ENCODE measurements at places on chromosomes 16 and 17. TPM values are rescaled to one million over a fixed set of nuclear protein-coding genes. Genes with fewer than 3 reads are reported as not detected.
A peak's percentile ranks its signal among the peaks of the same experiment; 100 is the strongest.

- no peaks in the 10 kb centered on the region for H3K27me3 ChIP-seq
- peak; percentile 45 for DNase-seq
- peaks cover 42% of the 10 kb centered on the region for H3K36me3 ChIP-seq
- peak overlapping the region; percentile 86 for H3K4me3 ChIP-seq
These were observed 1.1 kb downstream of the ACTG1 start for GRCh38 chr17:81511554-81511803.

GRCh38 chr17:19672009-19672750, 23.6 kb downstream of the ALDH3A2 start:
- peaks cover 28% of the 10 kb centered on the region for H3K36me3 ChIP-seq
- no peaks in the 10 kb centered on the region for H3K4me1 ChIP-seq
- no peak for DNase-seq
- no peak overlapping the region for H3K27ac ChIP-seq
- H3K4me3 ChIP-seq: no peak overlapping the region

DNA sequence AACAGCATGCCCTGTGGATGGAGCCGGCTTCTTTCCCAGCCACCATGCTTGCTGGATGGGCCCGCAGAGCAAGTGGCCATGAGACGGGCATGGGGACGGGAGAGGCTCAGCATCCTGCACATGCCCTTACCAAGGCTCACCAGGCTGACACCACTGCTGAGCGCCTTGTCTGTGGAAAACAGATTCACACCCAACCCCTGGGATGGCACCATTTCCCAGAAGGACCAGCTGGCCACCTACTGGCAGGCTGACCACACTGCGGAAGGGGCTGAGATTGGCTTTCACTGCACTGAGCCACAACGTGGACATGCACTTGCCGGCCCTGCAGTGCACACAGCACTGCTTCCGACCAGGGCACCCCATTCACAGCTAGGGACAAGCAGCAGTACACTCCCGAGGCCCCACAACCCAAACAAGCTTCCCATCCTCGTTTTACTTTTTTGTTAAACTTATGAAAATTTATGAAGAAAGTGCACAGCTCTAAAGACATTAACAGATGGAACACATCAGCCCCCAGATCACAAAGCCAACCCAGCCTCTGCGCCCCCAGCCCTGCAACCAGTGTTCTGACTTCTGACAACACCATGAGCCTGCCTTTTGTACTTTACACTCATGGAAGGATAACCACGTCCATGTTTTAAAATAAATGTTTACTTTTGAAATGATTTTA, 13.9 kb upstream of the KRTAP17-1 start:
- no peaks in the 10 kb centered on the region for H3K36me3 ChIP-seq
- no peak for DNase-seq

DNA sequence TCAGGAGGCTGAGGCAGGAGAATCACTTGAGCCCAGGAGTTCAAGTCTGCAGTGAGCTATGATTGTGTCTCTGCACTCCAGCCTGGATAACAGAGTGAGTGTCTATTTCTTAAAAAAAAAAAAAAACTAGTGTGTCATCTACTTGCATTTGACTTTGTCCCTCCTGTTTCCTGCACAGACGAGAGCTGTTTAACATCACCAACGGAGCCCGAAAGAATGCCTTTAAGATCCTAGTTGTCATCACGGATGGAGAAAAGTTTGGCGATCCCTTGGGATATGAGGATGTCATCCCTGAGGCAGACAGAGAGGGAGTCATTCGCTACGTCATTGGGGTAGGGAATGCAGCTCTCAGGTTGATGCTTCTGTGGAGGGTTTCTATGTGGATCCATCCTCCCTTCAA, 13.4 kb downstream of the ITGAM start:
- no peaks in the 10 kb centered on the region for H3K27me3 ChIP-seq
- no peaks in the 10 kb centered on the region for H3K36me3 ChIP-seq
- no peaks in the 10 kb centered on the region for H3K4me1 ChIP-seq
- no peak overlapping the region for H3K27ac ChIP-seq
- H3K4me3 ChIP-seq: no peak overlapping the region

DNA sequence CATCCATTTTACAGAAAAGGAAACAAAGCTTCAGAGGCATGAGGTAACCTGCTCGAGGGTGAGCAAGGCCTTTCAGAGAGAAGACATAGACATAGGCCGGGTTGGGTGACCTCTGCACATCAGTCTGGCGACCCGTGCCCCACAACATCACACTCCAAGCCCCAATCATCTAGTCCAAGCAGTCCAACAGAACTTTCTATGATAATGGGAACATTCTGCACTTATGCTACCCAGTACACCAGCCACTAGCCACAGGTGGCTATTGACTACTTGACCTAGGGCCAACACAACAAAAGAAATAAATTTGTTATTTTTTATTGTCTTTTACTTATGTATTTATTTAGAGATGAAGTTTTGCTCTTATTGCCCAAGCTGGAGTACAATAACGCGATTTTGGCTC, 20.8 kb downstream of the MYH11 start:
- no peaks in the 10 kb centered on the region for H3K4me1 ChIP-seq
- H3K36me3 ChIP-seq: no peaks in the 10 kb centered on the region
- no peak overlapping the region for H3K4me3 ChIP-seq
- no peak overlapping the region for H3K27ac ChIP-seq
- no peak for DNase-seq

GRCh38 chr17:58311429-58311894, 17.1 kb downstream of the TSPOAP1 start:
- no peak overlapping the region for H3K4me3 ChIP-seq
- H3K27ac ChIP-seq: no peak overlapping the region
- no peaks in the 10 kb centered on the region for H3K27me3 ChIP-seq
- H3K4me1 ChIP-seq: no peaks in the 10 kb centered on the region

DNA sequence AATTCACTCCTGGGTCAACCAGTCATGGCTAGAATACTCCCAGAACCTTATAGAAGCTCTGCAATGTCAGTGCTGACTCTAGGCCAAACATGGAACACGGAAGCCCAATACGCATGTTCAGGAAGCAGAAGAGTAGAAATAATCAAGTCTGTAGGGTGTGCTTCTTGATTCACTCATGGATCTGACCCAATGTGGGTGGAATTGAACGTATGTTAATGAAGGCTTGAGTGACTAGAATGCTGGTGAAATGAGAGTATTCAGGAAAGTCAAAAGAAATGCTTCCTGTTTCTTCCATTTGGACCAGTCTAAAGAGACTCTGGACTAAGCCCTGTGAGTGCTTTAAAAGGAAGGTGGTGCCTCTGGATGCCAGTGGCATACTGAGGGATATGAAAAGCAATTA, 395.0 kb downstream of the CDH13 start:
- no peak for DNase-seq
- H3K27ac ChIP-seq: no peak overlapping the region
- H3K4me1 ChIP-seq: no peaks in the 10 kb centered on the region
- no peak overlapping the region for H3K4me3 ChIP-seq
- H3K36me3 ChIP-seq: no peaks in the 10 kb centered on the region

GRCh38 chr17:50221266-50221863, 19.9 kb upstream of the COL1A1 start:
- no peak for DNase-seq
- no peaks in the 10 kb centered on the region for H3K36me3 ChIP-seq
- peak overlapping the region; percentile 2 for H3K27ac ChIP-seq
- H3K27me3 ChIP-seq: no peaks in the 10 kb centered on the region

DNA sequence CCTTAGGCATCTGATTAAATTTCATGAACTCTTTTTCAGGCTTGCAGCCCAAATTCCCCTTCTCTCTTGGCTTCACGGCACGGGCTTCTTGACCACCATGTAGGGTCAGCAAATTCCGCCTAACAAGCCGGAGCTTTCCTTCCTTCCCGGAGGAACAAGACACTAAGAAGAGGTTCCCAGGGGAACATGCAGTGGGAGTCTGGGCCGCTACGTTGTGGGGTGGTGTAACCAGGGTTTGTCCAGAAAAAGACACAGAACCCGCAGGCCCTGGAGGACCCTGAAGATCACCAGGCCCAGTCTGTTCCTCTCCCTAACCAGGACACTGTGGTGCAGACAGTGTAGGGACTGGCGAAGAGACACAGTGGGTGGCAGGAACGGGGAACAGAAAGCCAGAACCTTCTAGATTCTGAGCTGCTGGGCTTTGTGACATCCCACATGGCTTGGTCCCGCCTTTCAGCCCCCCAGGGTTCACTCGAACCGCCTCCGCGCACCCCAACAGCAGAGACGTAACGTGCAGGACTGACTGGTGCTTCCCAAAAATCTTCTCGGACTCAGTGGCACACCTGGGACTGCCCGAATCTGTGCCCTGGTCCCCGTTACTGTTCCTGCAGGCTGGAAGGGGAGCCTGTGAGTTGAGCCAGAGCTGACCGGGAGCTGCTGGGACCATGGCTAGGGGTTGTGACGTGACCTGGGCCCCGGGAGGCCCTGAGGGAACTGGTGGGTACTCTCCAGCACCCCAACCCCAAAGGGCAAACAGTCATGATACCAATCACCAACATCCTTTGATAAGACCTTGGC, 55.2 kb downstream of the TBC1D16 start:
- H3K4me3 ChIP-seq: no peak overlapping the region
- peaks cover 19% of the 10 kb centered on the region for H3K36me3 ChIP-seq
- H3K27ac ChIP-seq: no peak overlapping the region
- H3K27me3 ChIP-seq: no peaks in the 10 kb centered on the region

DNA sequence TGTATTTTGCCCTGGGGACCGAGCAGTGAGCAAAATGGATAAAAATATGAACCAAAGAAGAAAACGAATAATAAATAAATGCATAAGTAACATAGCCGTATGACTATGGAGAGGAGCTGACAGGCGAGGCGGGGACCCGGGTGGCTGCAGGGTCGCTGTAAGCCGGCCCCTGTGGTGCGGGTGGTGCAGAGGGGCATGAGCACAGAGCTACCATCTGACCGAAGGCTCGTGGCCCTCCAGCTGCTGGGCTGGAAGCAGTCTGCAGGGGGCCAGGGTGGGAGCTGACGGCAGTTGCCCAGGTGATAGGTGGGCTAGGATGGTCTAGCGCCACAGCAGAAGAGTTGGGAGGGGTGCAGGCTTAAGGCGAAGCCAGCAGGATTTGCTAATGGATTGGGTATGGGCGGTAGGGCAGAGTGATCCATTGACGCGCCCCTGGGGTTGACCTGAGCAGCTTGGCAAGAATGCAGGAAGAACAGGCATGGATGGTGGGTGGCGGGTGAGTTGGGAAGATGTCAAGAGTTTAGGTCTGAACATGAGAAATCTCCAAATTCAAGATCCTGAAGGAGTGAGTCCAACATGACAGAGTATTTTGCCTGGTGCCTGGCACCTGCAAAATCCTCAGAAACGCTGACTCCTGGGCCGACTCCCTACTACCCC, 228.0 kb downstream of the FOXL1 start:
- no peak overlapping the region for H3K27ac ChIP-seq
- H3K36me3 ChIP-seq: no peaks in the 10 kb centered on the region
- peaks cover 4% of the 10 kb centered on the region for H3K4me1 ChIP-seq
- no peak for DNase-seq
- no peak overlapping the region for H3K4me3 ChIP-seq

DNA sequence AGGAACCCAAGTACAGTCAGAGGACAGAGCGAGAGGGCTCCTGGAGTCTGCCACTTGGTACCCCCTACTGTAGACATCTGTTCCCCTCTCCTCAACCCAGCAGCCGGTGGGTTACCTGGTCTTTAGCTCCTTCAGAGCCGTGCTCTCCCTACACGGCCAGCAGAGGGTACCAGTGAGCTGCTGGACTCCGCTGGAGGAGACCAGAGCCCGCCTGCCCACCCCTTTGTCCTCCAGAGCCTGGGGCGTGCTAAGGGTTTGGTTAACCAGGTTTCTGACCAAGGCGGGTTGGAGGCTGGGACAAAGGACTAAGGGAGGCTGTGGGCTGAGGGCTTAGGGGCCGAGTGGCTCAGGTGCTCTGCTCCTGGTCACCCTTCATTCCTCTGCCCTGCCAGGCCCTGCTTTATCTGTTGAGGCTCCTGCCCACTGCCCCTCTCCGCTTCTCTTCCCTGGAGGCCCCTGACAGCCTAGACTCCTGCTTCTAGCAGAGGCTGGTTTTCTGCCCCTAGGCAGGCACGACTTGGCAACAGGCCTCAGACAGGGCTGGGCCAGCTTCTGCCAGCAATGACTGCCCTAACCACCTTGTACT, 2.7 kb upstream of the HSD11B2 start:
- H3K36me3 ChIP-seq: peaks cover 7% of the 10 kb centered on the region
- no peak overlapping the region for H3K4me3 ChIP-seq
- no peak overlapping the region for H3K27ac ChIP-seq
- H3K27me3 ChIP-seq: peaks cover 33% of the 10 kb centered on the region

DNA sequence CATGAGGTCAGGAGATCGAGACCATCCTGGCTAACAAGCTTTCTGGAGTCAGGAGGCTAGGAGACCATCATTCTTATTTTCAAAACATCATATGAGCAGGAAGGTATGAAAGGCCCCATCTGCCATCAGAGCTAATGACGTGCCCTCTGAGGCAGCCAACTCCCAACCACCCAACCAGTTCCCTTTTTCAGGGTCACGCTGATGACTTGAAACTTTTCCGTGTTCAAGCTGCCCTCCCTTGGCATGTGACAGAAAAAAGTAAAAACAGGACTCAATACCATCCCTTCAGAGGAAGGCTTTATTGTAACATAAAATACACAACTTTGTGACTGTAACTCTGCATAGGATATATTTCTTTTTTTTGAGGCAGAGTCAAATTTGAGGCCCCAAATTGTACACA, 4.6 kb upstream of the GHDC start:
- H3K36me3 ChIP-seq: peaks cover 27% of the 10 kb centered on the region
- H3K4me1 ChIP-seq: peaks cover 25% of the 10 kb centered on the region
- H3K27me3 ChIP-seq: no peaks in the 10 kb centered on the region
- no peak overlapping the region for H3K4me3 ChIP-seq
- DNase-seq: no peak

DNA sequence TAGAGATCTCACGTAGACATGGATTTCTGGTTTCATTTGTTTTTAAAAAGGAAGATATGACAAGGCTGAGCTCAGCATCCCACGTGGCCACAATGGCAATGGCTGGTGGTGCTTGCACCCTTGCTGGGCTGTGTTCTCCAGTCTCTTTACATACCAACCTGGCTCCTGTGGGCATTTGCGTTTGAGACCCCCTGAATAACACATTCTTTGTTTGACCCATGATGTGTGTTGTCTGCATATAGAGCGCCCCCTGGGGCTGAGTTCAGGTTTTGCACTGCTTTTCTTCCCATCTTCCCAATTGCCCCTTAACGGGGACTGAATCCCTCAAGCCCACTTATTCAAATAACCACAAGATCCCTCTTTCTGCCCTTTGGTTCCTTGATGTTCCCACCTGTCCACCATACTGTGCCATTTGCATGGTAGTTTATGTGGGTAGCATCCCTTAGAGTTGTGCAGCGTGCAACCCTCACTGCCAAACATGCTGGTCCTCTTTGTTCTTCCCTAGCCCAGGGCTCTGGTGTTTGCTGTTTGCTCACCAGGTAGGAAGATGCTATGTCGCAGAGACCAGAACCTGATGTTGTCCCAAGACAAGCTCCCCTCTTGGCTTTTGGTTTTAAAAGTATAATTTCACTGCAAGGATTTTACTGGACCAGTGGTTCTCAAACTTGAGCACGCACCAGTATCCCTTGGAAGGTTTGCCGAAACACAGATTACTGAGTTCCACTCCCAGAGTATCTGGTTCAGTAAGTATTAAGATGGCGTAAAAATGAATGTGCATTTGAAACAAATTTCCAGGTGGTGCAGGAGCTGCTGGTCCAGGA, 38.5 kb upstream of the NKD1 start:
- DNase-seq: no peak
- H3K27ac ChIP-seq: no peak overlapping the region
- H3K4me1 ChIP-seq: peaks cover 6% of the 10 kb centered on the region
- H3K36me3 ChIP-seq: no peaks in the 10 kb centered on the region

CORO1A gene
- 13.8 TPM for total RNA-seq

PIK3R6 gene
- total RNA-seq: 0.50 TPM

SLC52A1 gene
- total RNA-seq: not detected

ATP1B2 gene
- total RNA-seq: 29.1 TPM

TBC1D3K gene
- total RNA-seq: not detected

LRRC75A gene
- total RNA-seq: 6.9 TPM

GLIS2 gene
- 7.7 TPM for total RNA-seq

PYDC1 gene
- 1.3 TPM for total RNA-seq

CFAP119 gene
- total RNA-seq: 3.3 TPM

RAMP2 gene
- total RNA-seq: 25.2 TPM

ITGAD gene
- 0.06 TPM for total RNA-seq
